ENCODE measurements at places on chromosomes 12 and 14.
A peak's percentile ranks its signal among the peaks of the same experiment; 100 is the strongest.

- no peak for DNase-seq
Measured at GRCh38 chr14:58635091-58635830, 2.5 kb upstream of the DACT1 start.

DNA sequence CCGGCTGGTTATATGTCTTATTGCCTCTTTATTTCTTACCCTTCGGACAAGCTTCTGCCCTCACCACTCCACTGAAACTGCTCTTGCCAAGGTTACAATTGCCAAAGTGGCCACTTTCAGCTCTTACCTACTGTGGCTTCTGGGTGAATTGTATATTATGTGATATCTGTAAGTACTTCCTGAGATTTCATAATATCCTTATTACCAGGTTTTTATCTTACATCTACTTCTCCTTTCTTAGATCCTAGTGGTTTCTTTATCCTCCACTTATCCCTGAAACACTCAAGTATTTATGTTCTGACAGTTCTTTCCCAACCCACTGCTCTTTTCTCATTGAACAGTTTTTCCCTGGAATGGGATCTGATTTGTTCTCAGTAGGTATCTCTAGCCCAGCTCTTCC is 10.5 kb downstream of the CELA1 start:
- no peak for DNase-seq

- no peak for DNase-seq
Measured at GRCh38 chr12:58503731-58504130, 416.6 kb downstream of the LRIG3 start.

DNA sequence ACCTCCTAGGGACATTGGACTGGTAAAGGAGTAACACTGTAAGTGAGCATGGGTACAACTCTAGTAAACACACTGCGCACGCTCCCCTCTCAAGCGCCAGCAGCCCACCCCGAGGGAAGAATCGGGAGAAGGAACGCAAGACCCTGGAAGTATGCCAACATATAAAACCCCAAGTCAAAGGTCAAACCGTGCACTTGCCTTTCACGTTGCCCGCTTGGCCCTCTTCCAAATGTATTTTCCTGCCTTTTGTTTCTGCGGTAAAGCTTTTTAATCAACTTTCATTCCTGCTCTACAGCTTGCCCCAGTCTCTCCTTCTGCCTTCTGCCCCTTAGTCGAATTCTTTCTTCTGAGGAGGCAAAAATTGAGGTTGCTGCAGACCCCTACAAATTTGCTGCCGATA is 17.6 kb upstream of the CHST11 start:
- no peak for DNase-seq

GRCh38 chr12:55687746-55688145 is 20.0 kb downstream of the ITGA7 start:
- DNase-seq: no peak

GRCh38 chr14:91861091-91861490 is 6.2 kb downstream of the TC2N start:
- DNase-seq: no peak

DNA sequence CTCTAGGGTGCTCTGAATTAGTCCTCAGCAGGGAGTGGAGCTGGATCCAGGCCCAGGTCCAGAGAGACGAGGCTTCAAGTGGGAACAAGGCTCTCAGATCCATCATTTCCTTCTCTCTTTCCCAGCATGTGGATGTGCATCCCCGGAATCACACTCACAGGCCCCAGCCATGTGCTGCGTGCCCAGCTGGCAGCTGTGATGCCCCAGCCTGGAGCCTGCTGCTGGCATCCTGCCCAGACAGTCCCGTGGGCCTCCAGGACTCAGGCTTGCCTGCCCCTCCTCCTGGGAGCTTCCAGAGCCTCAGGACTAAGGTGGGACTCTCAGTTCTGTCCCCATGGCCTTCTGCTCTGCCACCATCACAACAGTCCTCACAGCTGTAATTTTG is 6.2 kb upstream of the KRT84 start:
- peak; percentile 36 for DNase-seq
